ENCODE measurements at places on chromosomes 4 and X.
A peak's percentile ranks its signal among the peaks of the same experiment; 100 is the strongest.

DNA sequence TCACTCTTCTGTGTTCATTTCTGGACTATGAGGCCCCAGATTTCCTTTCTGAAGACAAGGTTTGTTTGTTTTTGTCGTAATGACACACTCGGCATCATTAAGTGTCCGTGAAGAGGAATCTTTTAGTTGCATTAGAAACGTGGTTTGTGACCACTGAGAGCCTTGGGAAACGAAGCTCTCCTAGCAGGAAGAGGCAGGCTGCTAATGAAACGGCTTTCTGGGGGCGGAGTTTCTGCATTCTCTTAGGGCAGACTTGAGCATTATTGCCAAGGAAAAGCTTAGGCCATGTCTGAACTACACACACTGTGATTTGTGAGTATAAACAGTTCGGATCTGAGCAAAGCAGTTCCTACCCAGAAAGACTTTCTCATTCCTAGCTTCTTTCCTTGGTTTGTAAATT is 64.0 kb downstream of the SOX3 start:
- no peak for DNase-seq

GRCh38 chrX:31024866-31025265 is 47.0 kb downstream of the FTHL17 start:
- DNase-seq: no peak

DNA sequence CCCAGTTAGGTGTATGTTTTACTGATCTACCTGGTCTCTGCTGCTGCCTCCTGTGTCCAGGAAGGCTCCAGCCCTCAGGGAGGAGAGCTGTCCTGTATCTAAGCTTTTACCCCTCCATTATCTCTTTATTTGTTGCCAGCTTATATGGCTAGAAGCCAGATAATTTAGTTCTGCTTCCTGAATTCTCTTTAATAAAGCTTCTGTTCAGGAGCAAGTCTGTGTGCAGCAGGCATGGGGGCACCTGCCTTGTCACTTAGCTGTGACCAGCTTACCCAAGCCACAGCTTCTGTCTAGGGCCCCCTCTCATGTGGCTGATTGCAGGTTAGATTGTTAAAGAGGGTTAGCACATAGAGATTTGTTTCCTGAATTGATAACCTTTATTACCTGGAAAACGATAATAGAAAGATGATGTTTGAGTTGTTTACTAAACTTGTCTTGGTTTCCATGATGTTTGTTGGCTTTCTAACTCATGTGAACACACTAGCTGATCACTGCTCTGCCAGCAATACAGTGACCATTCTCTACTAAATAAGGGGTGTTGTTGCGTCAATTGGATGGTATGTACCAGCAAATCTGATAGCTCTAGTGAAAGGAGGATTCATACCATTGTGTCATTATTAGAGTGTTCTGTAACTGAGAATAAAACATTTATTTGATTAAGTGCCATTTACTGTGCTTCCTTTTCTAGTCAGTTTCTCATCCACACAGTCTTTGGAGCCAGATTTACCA is 189.8 kb upstream of the ANK2 start:
- DNase-seq: no peak

- no peak for DNase-seq
Measured at GRCh38 chrX:71991164-71991563, 80.5 kb downstream of the NHSL2 start.

GRCh38 chr4:88792268-88792781 is 94.7 kb upstream of the NAP1L5 start:
- DNase-seq: peak; percentile 12

DNA sequence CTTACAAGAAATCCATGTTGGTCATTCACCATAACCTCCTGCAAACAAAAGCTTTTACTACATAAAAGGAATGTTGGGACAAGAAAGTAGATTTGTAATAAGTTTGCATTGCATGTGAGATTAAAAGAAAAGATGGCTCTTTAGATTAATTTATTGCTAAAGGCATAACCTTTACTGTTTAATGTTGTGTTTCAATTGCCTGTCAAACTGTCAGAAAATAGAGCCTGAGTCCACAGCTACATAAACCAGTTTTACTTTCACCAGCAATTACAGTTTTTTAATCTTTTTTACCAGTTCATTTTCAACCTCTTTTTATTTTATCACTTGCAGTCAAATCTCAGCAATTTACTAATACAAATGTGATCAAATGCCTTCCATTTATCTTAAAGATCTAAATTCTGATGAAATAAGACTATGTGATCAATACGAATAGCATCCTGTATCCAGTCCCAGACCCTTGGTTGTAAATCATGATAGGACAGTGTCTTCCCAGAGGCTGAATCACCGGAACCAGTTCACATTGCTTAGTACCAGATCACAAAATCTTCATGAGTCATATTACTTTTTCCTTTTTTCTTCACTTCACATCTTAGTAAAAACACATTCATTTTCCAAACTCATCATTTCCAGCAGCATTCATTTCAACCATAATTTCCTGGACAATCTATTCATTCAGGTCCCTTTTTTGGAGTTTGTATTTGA is 95.4 kb upstream of the FRG1 start:
- DNase-seq: no peak

All from HS-27A (cell line).